ENCODE measurements at places on chromosomes 1 and 21.

DNA sequence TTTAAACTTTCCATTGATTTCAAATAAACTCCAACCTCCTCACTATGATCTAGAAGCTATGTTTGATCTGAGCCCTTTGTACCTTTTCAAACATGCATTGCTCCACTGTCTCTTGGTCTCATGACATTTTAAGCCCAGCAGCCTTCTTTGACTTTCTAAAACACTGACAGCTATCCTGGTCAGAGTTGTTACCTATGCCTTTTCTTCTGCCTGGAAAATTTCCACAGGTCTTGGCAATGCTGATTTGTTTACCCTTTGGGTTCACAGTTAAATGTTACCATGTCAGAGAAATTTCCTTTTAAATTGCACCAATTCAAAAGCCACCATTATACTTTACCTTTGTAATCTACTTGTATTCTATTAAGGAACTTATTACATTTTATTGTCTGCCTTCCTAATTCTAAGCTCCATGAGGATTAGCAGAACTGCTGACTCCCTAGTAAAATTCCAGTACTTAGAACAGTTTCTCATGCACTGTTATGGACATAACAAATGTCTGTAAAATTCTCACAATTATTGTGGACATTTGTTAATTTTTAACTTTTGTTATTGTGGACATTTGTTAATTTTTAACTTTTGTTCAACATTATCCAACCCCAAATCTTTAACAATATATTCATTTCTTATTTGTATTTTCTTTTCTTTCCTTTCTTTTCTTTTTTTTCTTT lies 1064.4 kb downstream of the NCAM2 start:
- DNase-seq, result no peak

DNA sequence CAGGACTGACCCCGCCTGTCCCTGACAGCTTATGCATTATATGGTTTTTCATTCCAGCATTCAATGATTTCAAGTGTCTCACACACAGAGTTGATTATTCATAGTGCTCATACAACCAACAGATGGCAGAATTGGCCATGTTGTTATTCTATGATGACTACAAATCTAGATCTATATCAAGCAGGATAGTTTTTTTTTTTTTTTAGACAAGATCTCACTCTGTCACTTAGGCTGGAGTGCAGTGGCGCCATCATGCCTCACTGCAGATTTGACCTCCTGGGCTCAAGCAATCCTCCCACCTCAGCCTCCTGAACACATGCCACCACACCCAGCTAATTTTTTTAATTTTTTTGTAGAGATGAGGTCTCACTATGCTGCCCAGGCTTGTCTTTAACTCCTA lies 40.1 kb upstream of the LRRC8D start:
- DNase-seq, result no peak

DNA sequence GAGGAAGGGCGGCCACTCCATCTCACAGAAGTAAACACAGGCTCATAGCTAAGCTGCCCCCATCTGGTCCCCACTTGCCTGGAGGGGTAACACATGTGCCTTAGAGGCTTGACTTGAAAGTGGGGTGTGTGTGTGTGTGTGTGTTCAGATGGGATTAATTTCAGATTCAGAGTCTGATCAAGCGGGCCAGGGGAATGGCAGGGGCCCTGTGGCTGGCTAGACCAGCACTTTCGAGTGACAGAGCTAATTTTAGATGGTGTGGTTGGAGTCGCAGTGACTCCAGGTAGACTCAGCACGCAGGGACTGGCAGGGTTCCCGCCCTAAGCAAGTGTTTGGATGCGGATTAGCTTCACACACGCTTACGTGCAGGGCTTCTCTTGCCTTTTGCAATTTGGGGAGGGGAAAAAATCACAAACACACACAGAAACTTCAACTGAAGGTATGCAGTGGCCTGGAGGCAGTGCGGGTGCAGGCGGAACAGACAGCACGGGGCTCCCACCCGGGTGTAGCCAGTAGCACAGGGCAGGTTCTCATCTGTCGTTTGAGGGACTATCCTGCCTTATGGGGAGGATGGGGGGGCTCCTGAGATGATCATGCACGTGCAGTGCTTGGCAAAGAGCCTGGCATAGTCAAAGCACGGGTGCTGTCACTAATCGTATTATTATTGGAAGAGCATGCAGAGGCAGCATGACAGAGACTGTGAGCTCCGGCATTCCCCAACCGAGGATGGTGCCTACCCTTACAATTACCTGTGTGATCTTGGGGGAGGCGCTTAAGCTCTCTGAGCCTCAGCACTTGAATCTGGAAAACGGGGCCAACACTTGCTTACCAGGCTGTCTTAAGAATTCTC lies 1.3 kb downstream of the EDN2 start:
- no peak for DNase-seq

- no peak for DNase-seq
Measured at GRCh38 chr1:167749741-167750140, 28.0 kb downstream of the MPZL1 start.

- DNase-seq, result no peak
Measured at GRCh38 chr1:110647254-110647891, 27.4 kb downstream of the KCNA3 start.

Data from activated naive CD4-positive, alpha-beta T cell (primary cell).